ENCODE measurements at places on chromosomes 3 and 15. TPM values are rescaled to one million over a fixed set of nuclear protein-coding genes. Genes with fewer than 3 reads are reported as not detected.

PDZRN3 gene
- 3.5 TPM for total RNA-seq

THRB gene
- 0.15 TPM for total RNA-seq

CHRNB4 gene
- total RNA-seq = not detected

CASR gene
- not detected for total RNA-seq

CKMT1B gene
- 3.4 TPM for total RNA-seq

ZIC1 gene
- 19.5 TPM for total RNA-seq

DNA sequence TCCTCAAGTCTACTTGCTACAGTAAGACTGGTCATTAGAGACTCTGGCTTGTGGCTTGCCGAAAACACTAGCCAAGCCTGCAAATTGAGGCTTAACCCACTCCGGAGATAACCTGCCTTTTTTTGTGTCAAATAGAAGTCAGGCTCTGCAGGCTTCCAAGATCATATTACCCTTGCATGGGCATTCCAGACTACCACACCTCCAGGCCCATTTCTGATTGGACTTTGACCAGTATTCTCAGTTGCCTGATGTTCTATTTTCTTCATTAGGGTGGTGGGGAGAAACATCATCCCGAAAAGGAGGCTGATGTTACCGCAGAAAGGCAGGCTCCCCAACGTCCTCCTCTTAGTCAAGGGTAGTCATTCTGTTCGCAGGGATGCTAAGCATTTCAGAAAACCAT is 68.1 kb upstream of the FOXP1 start:
- no peak for DNase-seq

DNA sequence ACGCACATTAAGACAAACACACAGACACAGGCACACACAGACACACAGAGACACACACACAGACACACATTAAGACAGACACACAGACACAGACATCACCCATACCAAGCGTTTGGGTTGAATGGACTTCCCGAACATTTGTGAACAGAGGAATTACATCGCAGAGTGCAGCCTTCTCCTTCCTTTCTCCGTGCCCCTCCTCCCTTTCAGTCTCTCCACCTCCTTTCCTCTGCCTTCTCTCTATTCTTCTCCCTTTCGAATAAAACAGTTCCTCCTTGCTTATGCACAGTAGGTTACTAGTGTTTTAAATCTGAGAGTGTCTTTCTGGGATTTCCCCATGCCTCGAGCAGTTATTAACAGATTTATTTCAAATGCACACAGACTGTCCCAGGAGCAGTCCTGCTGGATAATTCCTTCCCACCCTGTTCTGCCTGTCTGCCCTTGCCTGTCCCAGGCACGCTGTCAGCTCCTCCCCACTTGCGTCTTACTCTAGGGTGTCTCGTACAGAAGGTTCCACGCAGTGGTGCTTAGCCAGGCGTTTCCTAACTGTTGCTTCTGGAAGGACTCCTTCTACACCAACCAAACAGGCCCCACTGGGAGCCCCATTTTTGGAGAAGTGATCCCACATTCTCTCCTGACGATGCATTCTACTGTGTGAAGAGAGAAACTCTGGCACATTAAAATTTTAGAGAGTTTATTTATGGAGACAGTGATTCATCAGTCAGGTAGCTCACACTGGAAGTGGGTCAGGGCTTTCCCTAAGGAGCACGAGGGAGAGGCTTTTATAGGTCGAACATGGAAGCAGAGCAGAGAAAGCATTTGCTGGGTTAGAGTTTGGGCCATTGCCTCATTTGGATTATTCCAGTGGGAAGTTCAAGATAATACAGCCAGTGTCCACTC is 163.8 kb downstream of the SV2B start:
- DNase-seq = peak; percentile 73

DNA sequence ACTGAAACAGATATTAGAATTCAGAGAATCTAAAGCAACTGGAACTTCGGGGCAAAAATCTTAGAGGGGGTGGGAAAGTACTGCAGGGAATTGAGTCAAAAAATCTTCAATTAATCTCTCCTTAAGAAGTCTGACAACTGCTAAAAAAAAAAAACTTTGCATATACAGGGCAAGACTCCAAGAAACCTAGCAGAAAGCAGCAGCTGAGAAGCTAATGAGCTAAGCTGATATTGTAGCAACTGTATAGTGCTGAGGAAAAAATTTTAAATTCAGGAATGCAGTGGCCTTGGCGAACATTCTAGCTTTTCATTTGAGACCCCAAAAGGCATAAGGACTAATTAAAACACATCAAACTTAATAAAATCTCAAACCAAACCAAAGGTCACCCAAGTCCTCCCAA is 113.6 kb downstream of the SCAPER start:
- no peak for DNase-seq

GRCh38 chr3:45626096-45626887 is 31.7 kb downstream of the LIMD1 start:
- DNase-seq = no peak

GRCh38 chr15:91522605-91523332 is 330.7 kb upstream of the SLCO3A1 start:
- DNase-seq = peak; percentile 59

DNA sequence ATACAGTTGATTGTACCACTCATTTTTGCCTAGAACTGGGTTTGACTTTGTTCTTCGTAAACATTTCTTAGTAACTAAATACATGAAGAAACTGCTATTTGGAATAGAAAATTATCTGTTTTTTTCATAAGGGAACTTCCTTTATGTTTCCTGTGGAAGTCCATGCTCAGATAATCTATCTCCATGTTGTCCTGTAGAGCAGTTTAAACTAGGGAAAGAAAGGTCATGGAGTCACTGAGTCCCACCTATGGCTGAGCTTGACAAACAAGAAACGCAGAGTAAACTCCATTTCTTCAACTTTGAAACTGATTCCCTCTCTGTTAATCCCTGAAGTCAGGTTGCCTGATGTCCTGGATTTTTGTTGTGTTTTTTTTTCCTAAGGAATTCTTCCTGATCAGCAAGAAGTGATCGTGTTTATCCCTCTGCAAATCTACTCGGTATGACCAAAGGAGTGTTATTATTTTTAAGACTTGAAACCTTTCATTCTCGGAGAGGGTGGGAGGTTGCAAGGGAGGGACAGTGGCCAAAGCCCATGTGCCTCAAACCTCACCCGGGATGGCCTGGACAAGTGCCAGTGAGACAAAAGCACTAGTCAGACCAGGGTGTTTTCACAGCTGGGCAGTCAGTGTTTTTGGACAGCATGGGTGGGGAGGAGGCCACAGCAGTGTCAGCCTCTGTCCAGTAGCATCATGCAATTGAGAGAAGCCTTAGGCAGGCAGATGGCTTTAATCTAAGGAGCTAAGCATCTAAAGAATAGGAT is 129.8 kb upstream of the PHLDB2 start:
- peak; percentile 74 for DNase-seq

DNA sequence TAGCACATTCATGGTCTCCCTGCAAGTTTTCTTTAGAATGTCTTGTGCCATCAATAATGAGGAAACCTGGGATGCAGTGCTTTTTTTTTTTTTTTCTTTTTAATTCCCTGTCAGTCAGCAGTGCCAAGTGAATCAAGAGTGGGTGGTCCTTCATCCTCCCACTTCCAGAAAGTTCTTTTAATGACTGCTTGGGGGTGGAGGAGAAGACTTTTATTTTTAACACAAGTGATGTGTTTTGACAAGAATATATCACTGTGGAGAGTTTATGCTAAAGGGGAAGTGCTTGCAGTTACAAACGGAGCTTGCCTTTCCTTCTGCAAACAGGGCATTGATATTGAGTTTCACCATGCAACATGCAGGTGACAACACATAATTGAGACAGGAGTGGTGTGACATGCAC is 69.7 kb downstream of the CACNA2D3 start:
- DNase-seq = no peak

DNA sequence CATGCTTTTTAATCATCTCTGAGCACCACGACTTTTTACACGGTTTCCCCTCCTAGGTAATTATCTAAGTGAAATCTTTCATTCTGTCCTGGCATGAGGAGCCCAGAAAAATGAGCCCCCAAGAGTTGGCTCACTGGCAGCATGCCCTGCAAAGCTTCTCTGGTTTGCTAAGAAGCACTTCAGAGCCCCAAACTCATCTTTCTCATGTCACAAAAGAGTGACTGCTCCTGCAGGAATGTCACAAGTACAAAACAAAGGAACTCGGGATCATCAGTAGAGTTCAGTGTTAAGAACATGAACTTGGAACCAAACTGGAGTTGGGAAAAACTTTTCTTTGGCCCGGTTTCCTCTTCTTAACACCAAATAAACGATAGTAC is 123.9 kb downstream of the FOXB1 start:
- no peak for DNase-seq

DNA sequence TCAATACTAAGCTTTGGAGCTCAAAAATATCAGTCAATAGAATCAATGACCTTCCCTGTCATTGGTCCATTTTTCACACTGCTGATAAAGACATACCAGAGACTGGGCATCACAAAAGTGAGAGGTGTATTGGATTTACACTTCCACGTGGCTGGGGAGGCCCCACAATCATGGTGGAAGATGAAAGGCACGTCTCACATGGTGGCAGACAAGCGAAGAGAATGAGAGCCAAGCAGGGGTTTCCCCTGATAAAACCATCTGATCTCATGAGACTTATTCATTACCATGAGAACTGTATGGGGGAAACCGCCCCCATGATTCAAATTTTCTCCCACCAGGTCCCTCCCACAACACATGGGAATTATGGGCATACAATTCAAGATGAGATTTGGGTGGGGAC is 81.9 kb downstream of the ANXA2 start:
- no peak for DNase-seq

GRCh38 chr15:91099616-91099994 is 452 bp upstream of the SV2B start:
- peak; percentile 69 for DNase-seq

- peak; percentile 60 for DNase-seq
Observed at GRCh38 chr3:44000586-44000985, 241.1 kb upstream of the TOPAZ1 start.
